ENCODE measurements at places on chromosomes 11 and 22. TPM values are rescaled to one million over a fixed set of nuclear protein-coding genes. Genes with fewer than 3 reads are reported as not detected.

DNA sequence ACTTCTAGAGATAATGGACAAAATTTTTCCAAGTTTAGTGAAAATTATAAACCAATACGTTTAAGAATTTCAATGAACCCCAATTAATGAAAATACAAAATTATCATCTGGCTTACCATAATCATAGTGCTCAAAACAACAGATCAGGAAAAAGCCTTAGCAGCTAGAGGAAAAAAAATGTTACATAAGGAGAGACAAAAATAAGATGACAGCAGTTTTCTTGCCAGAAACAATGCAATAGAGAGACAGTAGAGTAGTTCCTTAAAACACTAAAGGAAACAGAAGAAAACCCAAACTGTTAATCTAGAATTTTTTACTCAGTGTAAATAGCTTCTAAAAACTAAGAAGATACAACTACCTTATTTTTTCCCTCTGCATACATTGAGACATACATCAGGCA is 341.7 kb upstream of the CHORDC1 start:
- H3K27me3 ChIP-seq, result no peaks in the 10 kb centered on the region
- no peak overlapping the region for H3K4me3 ChIP-seq
- no peak overlapping the region for H3K27ac ChIP-seq

DNA sequence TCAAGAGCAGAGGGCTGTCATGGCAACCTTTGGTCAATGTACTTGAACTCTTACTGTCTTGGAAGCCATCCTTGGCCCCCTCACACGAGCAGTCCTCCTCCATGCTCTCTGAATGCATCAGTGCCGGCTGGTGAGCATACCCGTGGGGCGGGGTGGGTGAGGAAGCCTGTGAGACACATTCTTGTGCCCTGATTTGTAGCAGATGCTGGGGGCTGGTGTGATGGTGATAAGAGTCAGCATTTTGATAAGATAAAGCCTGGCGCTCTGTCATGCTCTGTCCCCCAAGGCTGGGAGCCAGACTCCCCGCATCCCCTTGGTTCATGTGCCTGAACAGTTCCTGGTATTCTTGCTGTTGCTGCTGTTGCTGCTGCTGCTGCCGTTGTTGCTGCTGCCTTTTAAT is 20.5 kb upstream of the APOA1 start:
- H3K36me3 ChIP-seq, result peaks cover 11% of the 10 kb centered on the region
- H3K4me1 ChIP-seq, result no peaks in the 10 kb centered on the region
- no peak overlapping the region for H3K27ac ChIP-seq
- no peaks in the 10 kb centered on the region for H3K27me3 ChIP-seq

GRCh38 chr11:36657610-36658267 is 59.7 kb upstream of the RAG2 start:
- H3K4me1 ChIP-seq, result no peaks in the 10 kb centered on the region
- H3K4me3 ChIP-seq, result no peak overlapping the region
- H3K36me3 ChIP-seq, result no peaks in the 10 kb centered on the region
- no peak for DNase-seq

CRYBB1 gene
- total RNA-seq, result not detected

- H3K27ac ChIP-seq, result peak overlapping the region; percentile 29
- DNase-seq, result no peak
- H3K27me3 ChIP-seq, result no peaks in the 10 kb centered on the region
- peak overlapping the region; percentile 11 for H3K4me3 ChIP-seq
- peaks cover 87% of the 10 kb centered on the region for H3K4me1 ChIP-seq
These were observed 21.4 kb upstream of the CDON start for GRCh38 chr11:126083829-126084607.

PRR33 gene
- total RNA-seq, result not detected

DNA sequence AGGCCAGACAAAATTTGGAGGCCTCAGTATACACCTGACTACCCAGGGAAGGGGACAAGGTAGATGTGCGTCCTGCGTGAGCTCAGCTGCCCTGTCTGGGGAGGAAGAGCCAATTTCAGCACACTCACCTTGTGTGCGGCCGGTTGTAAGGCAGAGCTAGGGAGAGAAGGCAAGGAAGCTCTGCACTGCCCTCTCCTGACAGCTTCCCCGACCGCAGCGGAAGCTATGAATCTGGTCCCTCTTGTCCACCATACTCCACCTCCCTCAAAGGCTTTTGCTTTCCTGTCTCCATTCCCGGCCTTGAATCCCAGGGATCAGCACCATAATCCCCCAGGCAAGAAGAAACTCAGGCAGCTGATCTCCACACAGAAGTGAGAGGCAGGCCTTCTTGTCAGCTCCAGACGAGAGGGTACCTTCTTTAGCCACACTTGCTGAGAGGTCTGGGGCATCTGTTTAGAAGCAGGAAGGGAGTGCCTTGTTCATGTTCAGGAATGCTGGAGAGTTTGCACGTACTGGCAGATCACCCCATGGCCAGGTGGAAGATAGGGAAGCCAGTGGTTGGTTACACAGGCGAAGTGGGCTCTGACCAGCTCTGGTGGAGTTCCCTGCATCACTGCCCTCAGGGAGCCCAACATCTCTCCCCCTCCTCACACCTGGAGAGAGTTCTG is 62.5 kb downstream of the FEZ1 start:
- H3K27me3 ChIP-seq, result no peaks in the 10 kb centered on the region
- no peak overlapping the region for H3K27ac ChIP-seq
- DNase-seq, result peak; percentile 15
- H3K4me3 ChIP-seq, result no peak overlapping the region

GRCh38 chr22:36325154-36326031 is 62.4 kb downstream of the MYH9 start:
- H3K4me3 ChIP-seq, result no peak overlapping the region
- H3K27me3 ChIP-seq, result no peaks in the 10 kb centered on the region
- H3K36me3 ChIP-seq, result peaks cover 98% of the 10 kb centered on the region
- no peak for DNase-seq
- H3K27ac ChIP-seq, result no peak overlapping the region

GRCh38 chr11:79336797-79337517 is 103.9 kb downstream of the TENM4 start:
- H3K4me3 ChIP-seq, result no peak overlapping the region
- DNase-seq, result no peak
- no peaks in the 10 kb centered on the region for H3K27me3 ChIP-seq
- H3K27ac ChIP-seq, result no peak overlapping the region
- H3K4me1 ChIP-seq, result no peaks in the 10 kb centered on the region
- H3K36me3 ChIP-seq, result no peaks in the 10 kb centered on the region

- no peak for DNase-seq
- H3K27ac ChIP-seq, result no peak overlapping the region
- no peaks in the 10 kb centered on the region for H3K4me1 ChIP-seq
- no peak overlapping the region for H3K4me3 ChIP-seq
- peaks cover 25% of the 10 kb centered on the region for H3K36me3 ChIP-seq
- H3K27me3 ChIP-seq, result no peaks in the 10 kb centered on the region
These were observed 19.4 kb downstream of the NADSYN1 start for GRCh38 chr11:71472357-71472885.

DNA sequence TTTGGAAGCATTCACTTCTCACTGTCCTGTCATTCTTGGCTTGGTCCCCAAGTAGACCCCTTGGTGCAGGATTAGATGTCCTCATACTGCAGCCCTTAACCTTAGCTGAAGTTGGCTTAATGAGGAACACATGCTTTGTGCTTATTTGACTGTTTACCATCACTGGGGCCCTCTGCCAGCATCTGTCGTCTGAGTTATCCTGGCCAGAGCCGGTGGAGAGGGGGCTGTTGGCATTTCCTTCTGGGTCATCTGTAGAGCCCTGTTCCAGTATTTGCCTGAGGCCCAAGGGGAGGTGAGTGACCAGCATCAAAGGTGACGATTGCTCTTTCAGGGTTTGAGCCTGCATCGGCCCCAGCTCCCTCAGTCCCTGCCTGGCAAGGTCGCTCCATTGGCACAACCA is 126.4 kb upstream of the RASSF10 start:
- no peak overlapping the region for H3K27ac ChIP-seq
- no peaks in the 10 kb centered on the region for H3K27me3 ChIP-seq
- H3K36me3 ChIP-seq, result peaks cover 20% of the 10 kb centered on the region
- no peak for DNase-seq
- no peaks in the 10 kb centered on the region for H3K4me1 ChIP-seq
- no peak overlapping the region for H3K4me3 ChIP-seq

DNA sequence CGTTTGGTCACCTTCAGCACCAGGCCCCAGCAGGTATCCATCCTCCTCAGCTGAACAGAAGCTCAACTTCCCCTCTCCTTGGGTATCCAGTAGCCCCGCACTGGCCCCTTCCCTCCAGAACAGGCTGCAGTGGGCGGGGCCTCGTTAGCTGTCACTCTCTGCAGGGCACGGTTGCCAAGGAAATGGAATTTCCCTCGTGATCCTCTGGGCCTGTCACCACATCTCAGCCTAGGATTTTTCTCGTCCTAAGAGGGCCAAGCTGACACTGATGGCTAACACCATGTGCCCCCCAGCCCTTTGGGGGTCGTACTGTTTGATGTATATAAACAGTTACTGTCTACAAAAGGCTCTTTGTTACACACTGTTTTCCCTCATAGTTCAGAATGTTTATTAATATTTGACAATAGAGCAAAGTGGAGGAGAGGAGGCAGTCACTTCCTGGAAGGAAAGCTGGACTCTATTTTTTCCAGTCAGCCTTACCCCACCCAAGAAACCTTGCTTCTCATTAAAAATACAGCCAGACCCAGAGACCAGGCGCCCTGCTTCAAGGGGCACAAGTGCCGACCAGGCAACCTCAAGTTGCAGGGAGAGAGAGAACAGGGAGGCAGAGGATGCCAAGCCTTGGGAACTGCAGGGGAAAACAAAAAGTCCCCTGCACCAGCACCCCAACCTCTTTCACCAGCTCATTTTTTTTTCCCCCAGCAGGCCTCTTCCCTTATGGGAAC is 44.5 kb downstream of the FEZ1 start:
- peaks cover 8% of the 10 kb centered on the region for H3K4me1 ChIP-seq
- no peak for DNase-seq
- peaks cover 3% of the 10 kb centered on the region for H3K27me3 ChIP-seq
- H3K4me3 ChIP-seq, result no peak overlapping the region

GRCh38 chr11:86091086-86091485 is 22.2 kb upstream of the PICALM start:
- H3K27me3 ChIP-seq, result no peaks in the 10 kb centered on the region
- DNase-seq, result no peak

OR2D2 gene
- not detected for total RNA-seq

- peaks cover 6% of the 10 kb centered on the region for H3K4me1 ChIP-seq
- H3K27ac ChIP-seq, result no peak overlapping the region
These were observed 219.7 kb downstream of the CEP164 start for GRCh38 chr11:117547195-117547850.

DNA sequence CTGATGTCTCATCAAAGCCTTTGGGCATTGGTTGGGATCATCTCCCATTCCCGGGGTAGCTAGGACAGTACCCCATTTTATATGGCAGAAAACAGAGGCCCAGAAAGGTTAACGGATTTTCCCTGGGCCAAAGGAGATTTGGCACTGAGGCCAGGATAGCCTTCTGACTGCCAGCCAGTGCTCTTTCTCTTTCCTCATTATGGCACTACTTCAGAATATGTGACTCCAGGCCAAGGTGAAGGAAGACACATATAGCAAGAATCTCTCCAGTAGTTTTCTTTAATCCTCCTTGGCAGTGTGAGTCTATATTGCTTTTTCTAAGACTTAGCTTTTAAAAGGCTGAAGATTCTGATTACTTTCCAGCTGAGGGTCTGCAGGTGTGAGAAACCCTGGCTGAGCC is 94.8 kb upstream of the AMOTL1 start:
- DNase-seq, result no peak

KDM4D gene
- total RNA-seq, result 1.3 TPM

GRCh38 chr11:77151804-77152509 is 23.9 kb downstream of the MYO7A start:
- DNase-seq, result no peak
- H3K27ac ChIP-seq, result no peak overlapping the region
- H3K36me3 ChIP-seq, result no peaks in the 10 kb centered on the region
- peaks cover 20% of the 10 kb centered on the region for H3K4me1 ChIP-seq
- no peak overlapping the region for H3K4me3 ChIP-seq
- no peaks in the 10 kb centered on the region for H3K27me3 ChIP-seq

CSNK2A3 gene
- 5.4 TPM for total RNA-seq

GRCh38 chr11:120546312-120547205 is 35.0 kb downstream of the GRIK4 start:
- H3K36me3 ChIP-seq, result no peaks in the 10 kb centered on the region
- no peak for DNase-seq
- no peak overlapping the region for H3K4me3 ChIP-seq
- no peak overlapping the region for H3K27ac ChIP-seq
- H3K27me3 ChIP-seq, result peaks cover 21% of the 10 kb centered on the region
- peaks cover 22% of the 10 kb centered on the region for H3K4me1 ChIP-seq

GVQW3 gene
- total RNA-seq, result 2.9 TPM

Data from HepG2 (cell line).